Fibroblast of skin of right biceps (primary cell): ENCODE measurements at places on chromosomes 3 and 15.

- DNase-seq: no peak
These were observed 10.7 kb downstream of the THSD4 start for GRCh38 chr15:71125831-71126450.

- DNase-seq: no peak
These were observed 82.9 kb downstream of the FAM43A start for GRCh38 chr3:194768586-194768985.

DNA sequence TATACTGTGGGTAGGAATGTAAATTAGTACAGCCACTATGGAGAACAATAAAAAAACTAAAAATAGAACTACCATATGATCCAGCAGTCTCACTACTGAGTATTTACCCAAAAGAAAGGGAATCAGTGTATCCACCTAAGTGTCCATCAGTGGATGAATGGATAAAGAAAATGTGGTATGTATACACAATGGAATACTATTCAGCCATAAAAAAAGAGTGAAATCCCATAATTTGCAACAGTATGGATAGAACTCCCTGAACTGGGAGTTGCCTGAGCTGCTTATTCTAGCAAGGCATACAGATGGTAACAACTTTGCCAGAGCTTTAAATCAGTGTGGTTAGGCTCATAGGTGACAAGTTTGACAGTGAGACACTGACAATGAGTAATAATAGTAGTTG lies 16.1 kb upstream of the APH1B start:
- no peak for DNase-seq

GRCh38 chr15:89707577-89707976 lies 17.0 kb downstream of the WDR93 start:
- DNase-seq: no peak

- peak; percentile 66 for DNase-seq
These were observed 24.4 kb upstream of the TXNRD3 start for GRCh38 chr3:126679318-126679751.

GRCh38 chr15:81176291-81176893 lies 20.3 kb upstream of the IL16 start:
- DNase-seq: no peak

DNA sequence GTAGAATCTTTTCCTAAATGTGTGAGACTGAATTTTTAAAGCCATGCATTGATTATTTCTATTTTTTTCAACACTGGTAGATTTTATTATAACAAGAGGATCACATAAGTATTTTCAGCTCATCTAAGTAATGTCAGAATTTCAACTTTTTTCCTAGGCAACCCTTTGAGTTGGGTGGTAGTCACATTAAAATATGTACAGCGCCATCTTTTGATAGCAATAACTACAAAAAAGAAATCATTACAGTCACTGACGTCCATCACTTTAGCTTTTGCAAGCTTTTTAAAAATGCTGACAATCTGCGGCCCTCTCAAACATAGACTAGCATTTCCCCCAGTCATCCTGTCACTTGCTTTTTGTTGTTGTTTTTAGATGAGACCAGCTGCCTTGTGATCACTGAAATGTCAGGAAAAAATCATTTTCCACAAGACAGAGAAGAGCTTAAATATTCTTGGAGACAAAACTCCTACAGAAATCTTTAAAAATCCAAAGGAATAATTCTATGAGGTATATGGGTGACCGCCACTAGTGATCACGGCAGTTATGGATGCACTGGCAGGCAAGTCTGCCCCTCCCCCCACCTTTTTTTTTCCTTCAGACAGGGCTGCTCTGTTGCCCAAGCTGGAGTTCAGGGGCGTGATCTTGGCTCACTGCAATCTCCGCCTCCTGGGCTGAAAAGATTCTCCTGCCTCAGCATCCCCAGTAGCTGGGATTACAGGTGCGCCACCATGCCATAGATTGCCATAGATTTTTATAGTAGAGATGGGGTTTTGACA lies 384.0 kb upstream of the KCNMB2 start:
- no peak for DNase-seq

- DNase-seq: peak; percentile 4
These were observed 151.2 kb downstream of the OPA1 start for GRCh38 chr3:193744048-193744821.

DNA sequence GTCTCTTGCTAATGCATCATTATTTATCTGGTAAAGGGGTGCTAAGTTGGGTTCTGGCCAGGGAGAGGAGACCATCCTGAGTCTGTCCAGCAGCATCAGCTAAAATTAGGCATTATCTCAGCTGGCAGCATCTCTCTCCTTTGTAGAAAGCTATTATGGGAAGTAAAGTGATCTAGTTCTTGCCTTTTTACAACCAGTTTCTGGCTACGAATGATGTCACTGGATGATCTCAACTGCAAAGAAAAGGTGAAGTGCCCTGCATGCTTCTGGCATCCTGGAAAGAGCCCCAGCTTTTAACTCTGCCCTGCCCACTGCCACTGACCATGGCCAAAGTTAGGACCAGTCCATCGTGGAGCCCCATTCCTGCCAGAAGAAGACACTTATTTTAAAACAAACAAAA lies 37.1 kb upstream of the IL12A start:
- no peak for DNase-seq

DNA sequence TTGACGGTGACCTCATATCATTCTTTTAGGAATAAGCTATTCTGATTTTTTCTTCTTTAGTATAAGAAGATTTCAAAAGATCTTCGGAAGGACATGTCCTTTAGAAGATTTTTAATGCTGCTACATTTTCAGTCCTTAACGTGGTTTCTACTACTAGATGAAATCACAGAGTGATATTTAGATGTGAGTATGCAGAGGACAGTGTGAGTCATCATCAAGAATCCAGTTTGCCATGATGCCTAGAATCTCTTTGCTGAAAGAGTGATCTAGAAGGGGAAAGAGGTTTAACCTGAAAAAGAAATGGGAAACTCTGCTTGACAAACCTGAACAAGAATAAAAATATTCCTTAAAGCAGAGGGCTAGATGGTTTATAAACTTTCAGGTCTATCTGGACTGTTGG lies 43.2 kb downstream of the SLC7A14 start:
- peak; percentile 48 for DNase-seq

DNA sequence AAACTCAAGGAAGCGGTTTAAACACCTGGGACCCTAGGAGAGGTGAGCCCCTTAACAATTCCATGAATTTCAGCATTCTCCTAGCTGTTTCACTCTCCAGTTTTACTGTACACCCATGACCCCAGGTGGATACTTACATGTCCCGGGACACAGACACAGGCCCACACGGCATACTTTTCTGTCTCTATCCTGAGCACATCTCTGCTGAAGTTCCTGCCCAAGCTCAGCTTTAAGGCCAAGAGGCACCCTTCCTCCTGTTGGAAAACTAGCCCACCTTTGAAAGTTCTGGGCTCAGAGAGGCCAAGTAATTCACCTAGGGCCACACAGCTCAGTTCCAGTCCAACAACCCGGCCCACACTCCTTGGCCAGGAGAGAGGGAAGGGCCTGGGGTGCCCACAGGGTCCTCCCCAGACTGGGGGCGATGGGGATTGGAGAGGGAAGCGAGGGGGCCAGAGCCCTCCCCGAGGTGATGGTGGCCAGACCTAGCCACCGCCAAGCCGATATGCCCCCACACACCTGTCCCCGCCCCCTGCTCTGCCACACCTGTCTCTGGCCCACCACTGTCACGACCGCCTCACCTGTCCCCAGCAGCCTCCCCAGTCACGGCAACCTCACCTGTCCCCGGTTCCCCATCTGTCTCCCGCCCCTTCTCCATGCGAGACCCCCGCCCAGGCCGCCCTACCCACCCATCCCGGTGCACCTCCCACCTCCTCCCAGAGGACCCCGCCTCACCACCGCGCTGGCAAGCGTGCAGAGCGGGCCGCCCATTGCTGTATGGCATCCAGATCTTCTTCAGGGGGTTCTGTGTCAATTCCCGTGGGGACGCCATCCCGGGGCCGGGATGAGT lies 431 bp downstream of the PFKFB4 start:
- DNase-seq: no peak

- DNase-seq: no peak
These were observed 348.7 kb upstream of the TBL1XR1 start for GRCh38 chr3:177545964-177546363.

- DNase-seq: no peak
These were observed 74.9 kb downstream of the SEMA6D start for GRCh38 chr15:47792231-47792630.

DNA sequence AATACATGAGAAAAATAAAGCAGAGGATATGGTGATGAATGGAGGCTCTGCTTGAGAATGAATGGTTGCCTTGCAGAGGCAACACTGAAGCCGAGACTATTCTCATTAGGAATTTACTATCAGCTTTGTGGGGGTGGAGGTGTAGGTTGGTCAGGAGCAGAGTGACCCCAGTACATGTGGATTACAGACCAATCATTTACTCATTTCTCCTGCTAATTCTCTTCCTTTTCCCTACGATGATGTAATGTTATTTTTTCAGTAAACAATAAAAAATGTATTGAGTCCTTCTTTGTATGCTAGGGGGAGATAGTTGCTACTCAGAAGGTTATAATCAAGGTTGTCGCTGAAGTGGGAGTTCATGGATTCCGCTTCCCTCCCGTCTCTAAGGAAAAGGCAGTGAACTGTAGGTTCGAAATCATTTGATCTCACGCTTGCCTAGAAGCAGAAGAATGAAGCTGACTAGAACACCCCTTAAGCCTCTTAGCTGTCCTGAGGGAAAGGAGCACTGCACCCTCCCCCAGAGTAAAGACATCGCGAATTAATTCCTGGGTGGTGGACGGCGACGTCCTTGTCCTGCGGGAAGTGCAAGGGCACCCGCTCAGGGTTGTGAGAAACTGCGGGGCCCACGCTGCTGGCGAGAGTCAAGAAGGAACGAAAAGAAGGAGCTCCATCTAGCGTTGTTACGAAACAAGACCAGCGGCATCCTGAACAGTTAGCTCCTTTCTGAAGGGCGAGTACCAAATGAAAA lies 213.2 kb upstream of the PFN2 start:
- DNase-seq: peak; percentile 85

DNA sequence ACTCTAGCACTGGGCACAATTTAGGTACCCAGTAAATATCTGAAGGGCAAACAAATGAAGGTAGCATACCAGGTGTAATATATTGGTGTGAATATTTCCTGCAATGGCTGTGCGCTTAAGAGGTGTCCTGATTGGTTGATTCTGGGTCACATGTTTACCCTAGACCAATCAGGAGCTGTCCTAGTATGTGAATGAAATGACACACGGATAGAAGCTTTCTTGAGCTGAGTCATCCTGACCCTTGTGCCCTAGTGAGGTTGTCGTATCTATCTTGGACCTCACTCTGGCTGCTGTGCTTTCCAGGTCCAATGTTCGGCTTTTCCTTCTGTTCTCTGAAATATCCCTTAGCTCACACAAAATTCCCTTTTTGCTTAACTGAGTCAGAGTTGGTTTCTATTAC lies 58.1 kb upstream of the FOXP1 start:
- no peak for DNase-seq

GRCh38 chr15:89781891-89782618 lies 5.9 kb downstream of the MESP2 start:
- DNase-seq: peak; percentile 63

DNA sequence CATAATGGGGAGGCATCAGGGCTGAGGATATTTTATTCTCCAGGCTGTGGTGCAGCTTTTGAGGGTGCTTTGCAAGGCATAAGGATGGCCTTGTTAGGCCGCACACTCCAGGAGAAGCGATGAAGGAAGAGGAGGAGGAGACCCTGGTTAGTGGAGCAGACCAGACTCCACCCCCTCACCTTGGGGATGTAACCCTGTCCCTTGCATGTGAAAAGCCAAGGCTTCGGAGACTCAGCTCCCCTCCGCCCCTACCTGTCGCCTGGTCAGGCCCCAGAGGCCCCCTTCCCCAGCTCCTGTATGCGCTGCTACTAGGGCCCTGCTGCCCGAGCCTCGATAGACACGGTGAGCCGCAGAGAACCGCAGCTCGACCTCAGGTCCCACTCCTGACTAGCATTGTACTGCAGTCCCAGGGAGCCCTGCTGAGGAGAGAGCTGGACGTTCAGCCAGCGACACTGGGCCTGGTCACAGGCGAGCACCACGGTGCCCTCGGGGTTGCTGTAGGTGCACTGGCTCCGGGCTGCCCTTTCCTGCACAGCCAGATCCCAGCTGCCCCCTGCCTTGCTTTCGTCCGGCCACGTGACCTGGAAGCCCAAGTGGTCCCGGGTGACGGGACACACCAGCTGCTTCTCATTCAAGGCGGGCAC lies 10.2 kb downstream of the CPN2 start:
- no peak for DNase-seq

DNA sequence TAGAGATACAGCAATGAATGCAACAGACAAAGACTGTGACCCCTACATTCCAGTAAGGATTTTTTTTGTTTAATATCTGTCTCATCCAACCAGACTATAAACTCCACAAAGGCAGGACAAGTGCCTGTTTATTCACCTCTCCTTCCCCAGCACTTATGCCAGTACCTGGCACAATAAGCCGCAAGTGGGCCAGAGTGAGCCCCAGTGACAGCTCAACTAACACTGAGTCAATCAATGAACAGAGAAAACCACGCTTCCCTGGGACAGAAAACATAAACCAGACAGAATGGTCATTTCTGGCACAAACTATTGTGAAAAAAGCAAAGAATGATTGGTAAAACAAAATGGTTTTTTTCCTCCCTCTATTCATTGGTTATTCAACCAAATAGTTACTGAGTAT lies 52.2 kb downstream of the RYK start:
- no peak for DNase-seq

DNA sequence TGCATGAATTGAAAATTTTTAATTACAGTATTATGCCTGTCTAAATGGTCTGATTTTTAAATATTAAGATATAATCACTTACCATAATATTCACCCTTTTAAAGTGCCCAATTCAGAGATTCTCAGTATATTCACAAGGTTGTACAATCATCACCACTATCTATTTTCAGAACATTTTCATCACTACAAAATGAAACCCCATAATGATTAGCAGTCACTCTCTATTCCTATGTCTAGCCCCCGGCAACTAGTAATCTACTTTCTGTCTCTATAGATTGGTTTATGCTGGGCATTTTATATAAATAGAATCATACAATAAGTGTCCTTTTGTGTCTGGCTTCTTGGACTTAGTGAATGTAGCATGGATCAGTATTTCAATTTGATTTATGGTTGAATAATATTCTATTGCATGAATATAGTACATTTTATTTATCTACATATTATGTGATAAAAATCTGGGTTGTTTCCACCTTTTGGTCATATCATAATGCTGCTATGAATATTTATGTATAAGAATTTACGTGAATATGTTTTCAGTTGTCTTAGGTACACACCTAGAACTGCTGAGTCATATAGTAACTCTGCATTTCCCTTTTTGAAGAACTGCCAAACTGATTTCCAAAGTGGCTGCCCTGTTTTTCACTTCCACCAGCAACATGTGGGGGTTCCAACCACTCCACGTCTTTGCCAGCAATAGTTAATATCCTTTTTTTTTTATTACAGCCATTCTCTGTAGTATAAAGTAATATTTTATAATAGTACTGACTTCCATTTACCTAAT lies 485.7 kb upstream of the ZNF385D start:
- DNase-seq: no peak

GRCh38 chr3:14123308-14124222 lies 1.1 kb downstream of the CHCHD4 start:
- DNase-seq: no peak
